ENCODE measurements at places on chromosomes 3 and 15.

- no peak for DNase-seq
These were observed 1031.8 kb upstream of the NR2F2 start for GRCh38 chr15:95298729-95299128.

DNA sequence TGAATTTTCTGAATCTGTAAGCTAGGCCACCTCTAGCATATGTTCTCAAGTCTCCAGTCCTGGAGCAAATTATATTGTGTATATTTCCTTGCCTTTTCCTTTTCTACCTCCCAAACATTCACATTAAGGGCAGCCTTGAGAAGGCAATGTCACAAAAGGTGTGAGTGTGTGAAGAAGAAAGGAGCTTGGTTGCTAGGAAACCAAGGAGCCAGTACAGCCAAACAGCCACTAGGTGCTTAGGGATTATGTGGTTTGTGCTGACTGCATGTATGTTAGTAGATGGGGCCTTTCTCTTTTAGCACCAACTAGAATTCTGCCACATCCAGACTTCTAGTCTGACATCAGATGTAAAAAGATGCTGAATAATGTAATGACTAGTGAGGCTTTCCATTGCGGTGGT lies 118.8 kb upstream of the DAZL start:
- DNase-seq = no peak

DNA sequence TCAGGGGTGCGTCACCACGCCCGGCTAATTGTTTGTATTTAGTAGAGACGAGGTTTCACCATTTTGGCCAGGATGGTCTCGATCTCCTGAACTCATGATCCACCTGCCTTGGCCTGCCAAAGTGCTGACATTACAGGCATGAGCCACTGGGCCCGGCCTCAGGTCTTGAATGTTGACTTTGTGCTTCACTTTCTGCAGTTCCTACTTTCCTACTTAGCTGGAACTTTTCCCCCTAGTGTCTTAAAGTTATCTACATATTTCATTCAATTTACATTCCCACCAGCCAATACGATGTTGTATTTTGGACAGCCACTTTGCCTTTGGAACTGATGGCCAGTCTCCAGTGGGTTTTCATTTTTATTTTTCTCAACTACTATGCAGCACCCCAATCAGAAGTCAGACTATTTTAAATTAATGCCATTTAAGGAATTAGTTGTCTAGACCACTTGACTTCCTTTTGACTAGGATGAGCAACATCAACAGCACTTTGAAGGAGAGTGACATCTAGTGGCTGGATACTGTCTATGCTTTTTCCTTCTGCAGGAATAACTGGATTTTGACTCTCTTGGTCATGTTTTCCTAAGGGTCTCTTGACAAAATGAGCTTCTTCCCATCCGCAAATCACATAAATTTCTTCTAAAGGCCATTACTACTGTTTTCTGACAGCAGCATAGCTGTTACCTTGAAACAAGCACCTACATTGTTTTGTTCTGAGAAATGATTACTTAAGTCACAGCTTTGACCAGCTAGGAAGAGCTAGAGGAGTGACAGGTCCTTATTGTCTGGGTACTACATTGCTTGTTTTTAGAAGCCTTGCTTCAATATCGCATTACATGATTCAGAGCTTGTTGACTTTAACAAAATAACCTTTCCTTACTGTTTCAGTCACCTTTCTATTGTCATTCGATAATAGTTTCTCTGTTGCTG lies 140.2 kb downstream of the ITPR1 start:
- peak; percentile 65 for DNase-seq

GRCh38 chr15:71414853-71415252 lies 299.6 kb downstream of the THSD4 start:
- DNase-seq = peak; percentile 40

DNA sequence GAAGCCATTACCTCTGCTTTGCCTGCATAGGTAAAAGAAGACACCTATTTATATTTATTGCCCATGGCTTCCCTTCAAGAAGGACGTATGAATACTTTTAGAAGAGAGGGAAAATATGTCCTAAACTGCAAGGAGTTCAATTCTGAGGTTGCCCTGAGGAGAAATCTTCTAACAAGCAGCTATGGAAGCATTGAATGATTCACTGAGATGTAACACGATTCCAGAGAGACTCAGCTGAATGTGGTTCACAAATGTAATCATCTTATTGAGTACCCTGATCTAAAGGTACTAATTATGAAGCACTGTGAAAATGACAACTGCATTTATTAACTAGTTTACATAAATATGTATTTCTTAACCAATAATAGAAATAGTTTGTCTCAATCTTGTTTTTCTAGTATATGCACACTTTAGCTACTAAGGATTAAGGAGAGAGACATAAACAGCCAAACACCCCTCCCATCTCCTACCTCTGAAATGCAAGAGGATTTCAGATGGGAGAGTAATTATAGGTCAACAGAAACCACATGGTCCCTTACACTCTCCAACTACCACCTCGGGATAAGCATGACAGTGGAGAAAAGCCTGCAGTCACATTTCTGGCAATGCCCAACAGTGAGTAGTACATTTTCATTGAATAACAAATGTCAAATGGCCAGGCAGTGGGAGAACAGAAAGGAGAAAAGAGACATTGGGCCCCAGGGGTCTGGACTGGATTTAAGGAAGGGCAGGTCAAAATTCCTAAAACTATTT lies 506.2 kb upstream of the IL12A start:
- peak; percentile 7 for DNase-seq

DNA sequence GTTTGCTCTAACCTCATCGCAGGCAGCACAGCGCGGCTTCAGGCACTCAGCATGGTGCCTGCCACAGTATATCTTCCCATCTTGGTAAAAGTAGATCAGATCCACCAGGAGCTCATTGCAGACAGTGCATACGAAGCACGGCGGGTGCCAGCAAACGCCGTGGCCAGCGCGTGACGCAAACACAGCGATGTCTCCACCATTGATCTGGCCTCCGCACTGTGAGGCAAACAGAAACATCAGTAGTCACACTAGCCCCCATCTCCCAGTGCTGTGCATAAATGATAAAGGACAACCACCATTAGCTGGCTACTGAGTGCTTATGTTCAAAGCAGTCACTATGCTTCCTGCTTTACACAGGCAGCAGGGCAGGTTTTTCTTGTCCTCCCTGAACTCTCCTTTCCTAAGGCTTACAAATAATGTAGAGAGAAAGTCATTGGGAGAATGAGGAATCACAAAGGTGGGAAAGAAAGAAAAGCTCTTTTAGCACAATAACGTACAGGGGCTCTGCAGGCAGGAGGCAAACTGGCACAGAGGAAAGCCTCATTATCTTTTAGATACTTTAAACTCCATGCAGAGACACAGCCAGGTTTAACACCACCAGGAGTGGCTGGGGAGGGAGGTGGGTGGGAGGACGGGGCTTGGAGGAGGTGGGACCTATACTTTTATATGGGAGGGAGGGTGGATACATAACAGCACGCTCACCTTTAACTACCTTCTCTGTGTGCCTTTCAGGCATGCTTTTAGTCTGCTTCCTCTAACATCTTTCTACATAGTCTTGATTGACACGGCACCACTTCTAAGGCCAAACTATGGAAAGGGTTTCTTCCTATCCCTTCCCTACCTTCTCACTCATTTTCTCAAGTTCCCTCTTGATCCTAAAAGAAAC lies 67.9 kb downstream of the PRICKLE2 start:
- no peak for DNase-seq

- no peak for DNase-seq
These were observed 62.2 kb downstream of the WDR76 start for GRCh38 chr15:43889042-43889441.

DNA sequence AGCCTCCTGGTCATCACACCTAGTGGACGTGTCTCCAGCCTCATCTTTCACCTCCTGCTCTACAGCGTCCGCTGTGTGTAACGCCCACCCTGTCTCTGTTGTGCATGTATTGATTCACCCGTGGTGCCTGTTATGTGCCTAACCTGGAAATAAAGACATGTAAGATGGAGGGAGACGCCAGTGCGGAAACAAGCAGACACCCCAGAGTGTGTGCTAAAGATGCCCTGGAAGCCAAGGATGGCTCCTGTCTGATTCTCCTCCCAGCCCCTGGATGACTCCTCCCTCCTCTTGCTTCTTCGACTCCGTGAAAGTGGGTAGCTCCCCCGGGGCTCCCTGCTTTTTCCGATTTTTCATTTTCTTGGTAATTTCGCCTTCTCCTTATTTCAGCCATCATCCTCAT lies 241.8 kb downstream of the ADAMTS17 start:
- DNase-seq = no peak

GRCh38 chr3:168847291-168847883 lies 751.7 kb upstream of the GOLIM4 start:
- DNase-seq = peak; percentile 24

DNA sequence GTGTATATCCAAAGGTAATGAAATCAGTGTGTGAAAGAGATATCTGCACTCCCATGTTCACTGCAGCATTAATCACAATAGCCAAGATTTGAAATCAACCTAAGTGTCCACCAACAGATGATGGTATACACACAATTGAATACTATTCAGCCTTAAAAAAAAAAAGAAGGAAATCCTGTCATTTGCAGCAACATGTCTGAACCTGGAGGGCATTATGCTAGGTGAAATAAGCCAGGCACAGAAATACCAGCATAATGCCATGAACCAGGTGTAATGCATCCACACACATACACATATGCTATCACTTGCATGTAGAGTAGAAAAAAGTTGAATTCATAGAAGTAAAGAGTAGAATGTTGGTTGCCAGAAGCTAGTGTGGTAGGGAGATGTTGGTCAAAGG lies 18.4 kb upstream of the NR1I2 start:
- DNase-seq = no peak

DNA sequence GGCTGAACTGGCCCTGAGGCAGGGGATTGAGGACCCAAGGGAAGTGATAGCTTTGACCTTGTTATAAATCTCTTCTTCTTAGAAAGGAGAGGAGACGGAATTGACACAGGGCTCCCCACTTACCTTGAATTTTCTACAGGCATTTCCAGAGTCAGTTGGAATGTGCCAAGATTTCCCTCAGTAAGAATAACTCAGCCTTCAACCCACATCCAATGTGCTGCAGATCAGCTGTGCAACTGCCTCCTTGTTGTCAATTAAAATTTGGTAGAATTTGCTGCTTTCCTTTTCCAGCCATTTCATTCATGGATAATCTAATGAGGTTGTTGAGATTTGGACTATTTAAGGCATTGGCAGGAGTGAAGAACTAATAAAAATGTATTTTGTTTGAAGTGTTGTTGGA lies 14.6 kb downstream of the MED12L start:
- no peak for DNase-seq

GRCh38 chr15:90774731-90775514 lies 57.8 kb downstream of the BLM start:
- peak; percentile 88 for DNase-seq

GRCh38 chr15:46589088-46589487 lies 954.3 kb downstream of the SQOR start:
- no peak for DNase-seq

- DNase-seq = no peak
These were observed 22.4 kb upstream of the VILL start for GRCh38 chr3:37968199-37968598.

- DNase-seq = no peak
These were observed 22.3 kb upstream of the ALDH1L1 start for GRCh38 chr3:126202680-126203079.

- no peak for DNase-seq
These were observed 1353.1 kb downstream of the ZPLD1 start for GRCh38 chr3:103787879-103788278.

GRCh38 chr3:172550347-172550943 lies 27.2 kb upstream of the TNFSF10 start:
- DNase-seq = peak; percentile 97

- DNase-seq = no peak
These were observed 20.4 kb downstream of the UROC1 start for GRCh38 chr3:126496894-126497850.

- DNase-seq = no peak
These were observed 11.6 kb upstream of the TSC22D2 start for GRCh38 chr3:150396491-150396890.

- DNase-seq = no peak
These were observed 9.1 kb downstream of the ST8SIA2 start for GRCh38 chr15:92402751-92403150.

DNA sequence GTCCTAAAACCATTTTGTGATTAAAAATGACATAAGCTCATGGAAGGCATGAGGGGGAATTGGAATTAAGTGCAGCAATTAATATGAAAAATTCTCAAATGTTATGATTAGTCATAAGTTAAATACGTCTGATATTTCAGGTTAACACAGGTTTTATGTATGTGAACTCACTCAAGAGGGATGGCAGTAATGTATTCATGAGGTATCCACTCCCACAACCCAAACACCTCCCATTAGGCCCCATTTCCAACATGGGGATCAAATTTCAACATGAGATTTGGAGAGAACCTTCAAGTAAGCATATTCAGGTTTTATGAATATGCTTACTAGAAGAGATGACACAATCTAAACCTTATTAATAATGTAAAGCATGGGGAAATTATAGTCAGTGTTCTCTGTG lies 41.6 kb upstream of the IL20RB start:
- DNase-seq = no peak

DNA sequence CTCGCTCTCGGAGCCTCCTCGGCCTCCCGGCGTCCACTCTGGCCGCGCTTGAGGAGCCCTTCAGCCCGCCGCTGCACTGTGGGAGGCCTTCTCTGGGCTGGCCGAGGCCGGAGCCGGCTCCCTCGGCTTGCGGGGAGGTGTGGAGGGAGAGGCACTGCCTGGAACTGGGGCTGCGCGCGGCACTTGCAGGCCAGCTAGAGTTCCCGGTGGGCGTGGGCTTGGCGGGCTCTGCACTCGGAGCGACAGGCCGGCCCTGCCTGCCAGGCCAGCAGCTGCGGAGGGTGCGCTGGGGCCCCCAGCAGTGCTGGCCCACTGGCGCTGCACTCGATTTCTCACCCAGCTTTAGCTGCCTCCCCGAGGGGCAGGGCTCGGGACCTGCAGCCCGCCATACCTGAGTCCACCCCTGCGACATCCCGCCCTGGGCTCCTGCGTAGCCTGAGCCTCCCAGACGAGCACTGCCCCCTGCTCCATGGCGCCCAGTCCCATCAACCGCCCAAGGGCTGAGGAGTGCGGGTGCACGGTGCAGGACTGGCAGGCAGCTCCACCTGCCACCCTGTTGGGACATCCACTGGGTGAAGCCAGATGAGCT lies 765.0 kb downstream of the IGSF11 start:
- DNase-seq = no peak

DNA sequence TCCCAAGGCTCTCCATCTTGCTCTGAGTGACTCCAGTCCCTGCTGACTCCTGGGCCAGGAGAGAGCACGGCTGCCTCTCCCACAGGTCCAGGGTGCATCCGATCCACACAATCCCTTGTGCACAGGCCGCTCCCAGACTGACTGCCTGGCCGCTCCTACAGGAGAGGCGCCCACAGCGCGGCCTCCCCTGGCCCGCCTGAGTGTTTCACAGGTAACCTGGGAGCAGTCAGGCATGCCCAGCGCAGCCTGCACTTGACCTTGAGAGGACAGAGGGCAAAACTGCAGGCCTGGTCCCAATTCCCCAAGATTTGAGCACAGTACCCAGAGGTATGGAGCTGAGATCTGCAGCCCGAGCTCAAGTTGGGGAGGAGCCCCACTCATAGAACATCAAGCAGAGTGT lies 490.2 kb downstream of the CNTN6 start:
- no peak for DNase-seq

- DNase-seq = no peak
These were observed 581.1 kb upstream of the SEMA6D start for GRCh38 chr15:47136236-47136635.

Data from fibroblast of lung (primary cell).